ENCODE measurements at places on chromosomes 4 and X.

- no peak for DNase-seq
Measured at GRCh38 chrX:29640106-29640505, 575.3 kb upstream of the MAGEB2 start.

- no peak for DNase-seq
Measured at GRCh38 chrX:153302796-153303195, 18.8 kb downstream of the PNMA6F start.

GRCh38 chr4:5927747-5928146 is 34.9 kb upstream of the CRMP1 start:
- no peak for DNase-seq

DNA sequence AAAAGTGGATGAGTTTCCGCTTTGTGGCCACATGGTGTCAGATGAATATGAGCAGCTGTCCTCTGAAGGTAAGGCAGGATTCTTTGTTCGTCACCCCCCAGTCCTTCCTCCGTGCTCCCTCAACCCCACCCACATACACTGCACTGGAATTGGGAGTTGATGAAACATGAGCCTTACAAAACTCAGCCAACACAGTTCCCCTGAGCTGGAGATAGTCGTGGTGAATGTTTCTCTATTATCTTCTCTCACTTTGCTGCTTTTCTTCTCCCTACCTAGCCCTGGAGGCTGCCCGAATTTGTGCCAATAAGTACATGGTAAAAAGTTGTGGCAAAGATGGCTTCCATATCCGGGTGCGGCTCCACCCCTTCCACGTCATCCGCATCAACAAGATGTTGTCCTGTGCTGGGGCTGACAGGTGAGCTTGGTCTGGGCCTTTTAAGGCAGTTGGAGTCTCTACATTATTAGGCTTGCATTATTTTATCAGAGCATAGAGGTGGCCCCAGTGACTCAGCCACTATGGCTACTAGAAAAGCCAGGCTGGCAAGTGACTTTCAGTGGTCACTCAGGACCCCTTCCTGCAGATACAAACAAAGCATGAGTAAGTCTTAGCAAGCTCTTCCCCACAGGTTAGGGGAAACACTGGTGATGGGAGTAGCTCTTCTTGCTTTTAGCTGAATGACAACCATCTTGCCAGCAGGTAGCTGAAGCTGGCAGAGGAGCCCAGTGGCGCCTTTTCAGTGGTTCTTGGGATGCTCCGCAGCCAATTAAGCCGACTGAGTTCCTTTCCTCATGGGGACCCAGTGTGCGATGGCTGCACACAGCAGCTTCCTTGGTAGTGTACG is 1.6 kb downstream of the RPL10 start:
- DNase-seq = no peak

DNA sequence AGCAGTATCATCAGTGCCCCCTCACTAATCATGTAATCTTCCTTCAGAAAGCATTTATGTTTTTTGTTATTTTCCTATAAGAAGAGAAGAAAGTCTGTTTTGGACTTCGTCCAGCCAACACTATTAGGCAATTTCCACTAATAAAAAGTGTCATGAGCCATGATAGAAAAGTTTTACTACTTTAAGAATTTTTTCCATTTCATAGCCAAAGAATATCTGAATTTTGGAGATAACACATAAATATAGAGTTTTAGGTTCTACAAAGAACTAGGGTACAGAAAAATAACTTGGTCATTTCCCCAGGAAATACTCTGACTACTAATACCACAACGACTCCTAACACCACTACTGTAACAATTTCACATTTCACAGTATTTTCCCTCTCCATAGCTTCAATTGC is 41.8 kb upstream of the VEGFC start:
- DNase-seq = no peak

- no peak for DNase-seq
Measured at GRCh38 chr4:124337874-124338273, 374.7 kb downstream of the ANKRD50 start.

DNA sequence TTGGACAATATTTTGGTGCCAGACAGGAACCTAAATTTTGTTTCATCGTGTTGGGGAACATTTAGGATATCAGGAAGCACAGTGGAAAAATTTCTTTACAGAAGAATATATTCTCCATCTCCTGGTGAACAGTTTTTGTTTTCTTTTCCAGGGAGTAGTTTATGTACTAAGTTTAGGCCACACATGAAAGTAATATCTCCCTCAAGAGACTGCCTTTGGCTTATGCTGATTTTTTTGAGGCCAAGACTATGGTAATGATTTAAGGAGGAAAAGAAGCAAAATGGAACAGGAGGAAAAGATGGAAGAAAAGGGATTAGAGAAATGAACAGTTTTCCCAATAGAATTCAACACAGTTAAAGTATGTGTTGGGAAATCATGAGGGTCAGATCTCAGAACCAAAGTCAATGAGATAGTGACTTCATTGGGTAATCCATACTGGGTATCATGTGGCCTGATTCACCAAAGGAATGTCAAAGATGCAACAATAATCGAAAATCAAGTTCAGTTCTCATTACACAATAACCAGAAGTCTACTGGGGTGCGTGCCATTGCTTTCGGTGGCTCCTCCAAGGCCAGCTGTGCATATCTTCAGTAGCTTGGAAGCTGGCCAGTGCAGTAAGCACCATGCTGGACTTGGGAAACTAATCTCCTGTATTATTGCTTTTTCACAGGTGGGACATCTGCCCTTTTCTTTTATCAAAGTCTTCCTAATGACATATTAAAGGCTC is 234.8 kb downstream of the COL25A1 start:
- no peak for DNase-seq

GRCh38 chrX:10101269-10101668 is 55.5 kb upstream of the CLCN4 start:
- no peak for DNase-seq

DNA sequence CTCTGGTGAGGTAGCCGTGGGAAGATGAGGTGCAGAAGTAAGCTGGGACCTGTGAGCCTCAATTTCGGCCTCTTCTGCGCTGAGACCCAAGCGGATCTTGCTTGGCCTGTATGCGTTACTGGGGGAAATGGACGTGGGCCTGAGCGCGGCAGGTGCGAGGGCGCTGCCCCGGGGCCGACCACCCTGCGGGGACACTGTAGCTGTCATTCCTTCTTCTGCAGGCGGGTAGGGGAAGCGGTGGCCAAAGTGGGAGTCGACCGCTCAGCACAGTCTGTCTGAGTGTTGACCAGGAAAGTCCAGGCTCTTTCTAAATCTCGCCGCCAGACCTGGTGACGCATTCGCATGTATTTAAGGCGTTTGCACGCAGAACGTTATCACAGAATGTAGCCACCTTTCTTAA is 3.3 kb upstream of the LRAT start:
- DNase-seq = no peak
